Activated T-helper 9 cell treated with anti-CD3 and anti-CD28 coated beads, Interleukin-2, amount 50 U/mL, for 16 hours (primary cell): ENCODE measurements at places on chromosomes 13 and 19.

- no peak for DNase-seq
Measured at GRCh38 chr13:36163809-36164308, 32.7 kb upstream of the DCLK1 start.

DNA sequence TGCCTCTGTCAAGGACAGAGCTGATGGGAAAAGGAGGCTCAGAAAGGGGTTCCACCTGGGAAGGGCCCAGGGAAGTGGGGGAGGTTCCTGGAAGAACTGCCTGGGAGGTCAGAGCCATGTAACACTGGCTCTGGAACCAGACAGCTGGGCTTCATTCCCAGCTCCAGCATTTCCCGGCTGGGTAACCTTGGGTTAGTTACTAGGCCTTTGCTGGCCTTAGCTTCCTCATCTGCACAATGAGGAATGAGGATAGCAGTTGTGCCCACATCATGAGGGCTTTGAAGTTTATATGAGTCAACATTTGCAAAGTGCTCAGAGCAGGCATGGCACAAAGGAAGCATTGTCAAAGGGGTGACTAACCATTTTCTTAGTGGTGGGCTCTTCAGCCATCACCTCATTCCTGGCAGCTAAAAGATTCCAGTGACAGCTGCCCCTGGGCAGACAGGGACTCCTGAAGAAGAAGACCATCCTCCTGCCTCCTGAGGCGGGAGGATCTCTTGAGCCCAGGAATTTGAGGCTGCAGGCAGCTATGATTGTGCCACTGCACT, 1.7 kb upstream of the DNAJB1 start:
- DNase-seq = no peak

- no peak for DNase-seq
Measured at GRCh38 chr19:11164879-11165406, 9.4 kb upstream of the SPC24 start.

DNA sequence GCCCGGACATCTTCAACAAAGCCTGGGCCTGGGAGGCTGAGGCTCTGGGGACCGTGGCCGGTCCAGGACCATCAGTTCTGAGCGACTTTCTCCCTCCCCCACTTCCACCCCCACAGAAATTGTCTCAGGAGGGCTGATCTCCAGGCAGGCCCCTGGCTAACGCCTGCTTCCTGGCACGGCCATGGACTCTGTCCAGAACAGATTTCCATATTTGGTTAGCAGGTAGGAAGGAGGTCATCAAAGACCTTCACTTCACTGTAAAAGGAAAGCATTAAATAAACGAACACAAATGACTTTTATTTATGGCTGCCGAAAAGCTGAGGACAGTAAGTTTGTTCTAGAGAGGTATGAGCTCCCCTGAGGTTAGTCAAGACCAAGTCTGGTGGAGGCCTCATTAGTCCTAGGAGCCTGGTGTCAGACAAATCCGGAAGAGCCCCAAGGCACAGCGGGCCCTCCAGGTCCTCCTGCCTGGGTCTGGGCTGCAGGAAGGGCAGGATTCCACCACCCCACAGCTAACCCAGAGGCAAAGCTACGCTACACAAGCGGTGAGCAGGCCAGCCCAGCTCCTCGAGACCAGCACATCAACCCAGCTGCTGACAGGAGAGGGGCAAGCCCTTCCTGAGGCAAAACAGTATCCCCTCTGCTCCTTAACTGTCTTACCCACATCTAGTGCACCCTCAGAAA, 4.6 kb upstream of the PLPP2 start:
- DNase-seq = no peak

DNA sequence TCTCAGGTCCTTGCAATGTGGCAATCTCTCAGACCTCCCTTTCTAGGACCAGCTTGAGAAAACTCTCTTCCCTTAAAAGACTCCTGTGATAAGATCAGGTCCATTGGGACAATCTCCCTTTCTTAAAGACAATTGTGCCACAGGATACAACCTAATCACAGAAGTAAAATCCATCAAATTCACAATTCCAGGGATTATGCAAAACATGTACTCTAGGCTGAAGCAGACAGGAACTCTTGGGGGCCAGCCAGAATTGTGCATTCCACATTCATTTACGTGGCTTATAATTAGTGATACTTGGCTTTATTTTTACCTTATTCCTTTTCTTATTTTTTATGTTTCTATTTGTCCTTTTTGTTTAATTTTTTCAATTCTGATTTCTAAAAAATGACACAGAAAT, 257.9 kb downstream of the KLF12 start:
- DNase-seq = no peak

DNA sequence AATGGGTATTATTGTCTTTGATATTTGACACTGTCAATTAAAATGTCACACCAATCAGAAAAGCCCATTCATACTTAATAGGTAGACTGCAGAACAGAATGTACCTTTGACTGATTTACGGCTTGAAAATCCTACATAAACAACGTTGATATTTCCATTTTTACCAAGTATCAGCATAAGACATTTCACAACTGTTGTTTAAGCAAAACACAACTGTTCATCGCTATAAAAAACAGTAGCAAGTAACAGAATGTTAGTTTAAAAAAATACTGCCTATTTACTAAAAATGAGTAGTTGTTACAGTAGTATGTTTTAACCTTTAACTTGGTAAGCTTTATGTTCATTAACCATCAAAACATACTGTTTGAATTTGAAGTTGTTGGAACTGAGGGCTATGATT, 1096.6 kb downstream of the PCDH17 start:
- DNase-seq = no peak

DNA sequence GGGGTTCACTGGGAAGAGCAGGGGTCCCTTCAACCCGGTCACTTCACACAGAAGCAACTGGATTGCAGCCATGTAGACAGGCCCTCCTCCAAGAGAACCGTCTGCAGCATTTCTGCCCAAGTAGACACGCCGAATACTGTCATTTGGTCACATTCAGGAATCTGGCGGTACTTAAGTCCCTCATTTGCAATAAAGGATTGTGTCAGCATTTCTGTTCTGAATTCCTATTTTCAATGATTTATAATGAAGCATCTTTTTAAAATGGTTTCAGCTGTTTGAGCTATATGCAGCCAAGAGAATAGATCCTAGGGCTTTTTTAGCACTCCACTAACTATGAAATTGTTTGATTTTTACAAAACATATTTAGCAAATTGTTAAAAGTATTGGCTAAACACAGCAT, 143.5 kb upstream of the SOX1 start:
- no peak for DNase-seq
